ENCODE measurements at places on chromosomes 12 and 14.

GRCh38 chr14:76698631-76699030 is 62.6 kb upstream of the VASH1 start:
- DNase-seq = no peak

GRCh38 chr14:60253649-60254048 is 4.6 kb downstream of the PPM1A start:
- DNase-seq = no peak

DNA sequence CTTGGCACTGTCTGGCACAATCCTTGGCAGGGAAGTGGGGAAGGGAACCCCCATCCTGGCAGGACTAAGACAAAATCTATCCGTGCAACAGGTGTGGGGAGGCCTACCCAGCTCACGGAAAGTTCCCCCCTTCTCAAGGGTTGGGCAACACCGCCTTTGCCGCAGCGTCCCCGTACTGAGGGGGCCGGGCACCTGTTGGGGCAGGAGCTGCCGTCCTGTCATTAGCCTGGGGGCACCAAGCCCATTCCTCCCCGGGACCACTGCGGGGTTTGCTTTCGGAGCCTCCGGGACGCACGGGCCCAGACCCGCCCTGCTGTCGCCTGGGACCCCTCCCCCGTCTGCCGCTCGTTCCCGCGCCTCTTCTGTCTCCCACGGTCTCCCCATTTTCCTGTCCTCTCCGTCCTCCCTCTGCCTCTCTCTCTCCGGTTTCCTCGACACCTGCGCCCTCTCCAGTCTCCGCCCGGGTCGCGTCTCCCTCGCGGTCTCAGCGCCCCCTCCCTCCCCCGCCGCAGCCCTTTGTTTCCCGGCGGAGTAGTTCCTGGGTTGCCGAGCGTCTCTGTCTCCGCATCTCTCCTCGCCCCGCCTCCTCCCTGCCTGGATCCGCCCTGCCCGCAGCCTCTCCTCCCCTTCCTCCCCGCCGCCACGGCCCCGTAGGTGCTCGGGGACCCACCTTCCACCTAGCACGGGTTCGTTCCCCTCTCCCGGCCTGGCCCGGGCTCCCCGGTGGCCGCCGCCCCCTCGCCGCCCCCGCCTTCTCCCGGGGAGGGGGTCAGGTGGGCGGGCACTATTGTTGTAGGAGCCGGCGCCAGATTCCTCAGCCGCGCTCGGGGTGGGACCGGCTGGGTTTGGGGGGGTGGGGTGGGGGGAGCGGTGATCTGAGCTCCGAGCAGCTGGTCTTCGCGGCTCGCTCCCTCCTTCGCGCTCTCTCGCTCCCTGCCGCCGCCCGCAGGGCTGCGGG is at the start of gene CACNB3:
CACNB3 (plus strand) TSS at position 624 of the 958 bp plus-strand sequence. CDS start 434 bp downstream, outside the sequence.
- no peak for DNase-seq

- no peak for DNase-seq
These were observed 16.4 kb downstream of the RNASE2 start for GRCh38 chr14:20971705-20972021.

GRCh38 chr14:39422243-39422642 is 10.0 kb downstream of the FBXO33 start:
- no peak for DNase-seq

DNA sequence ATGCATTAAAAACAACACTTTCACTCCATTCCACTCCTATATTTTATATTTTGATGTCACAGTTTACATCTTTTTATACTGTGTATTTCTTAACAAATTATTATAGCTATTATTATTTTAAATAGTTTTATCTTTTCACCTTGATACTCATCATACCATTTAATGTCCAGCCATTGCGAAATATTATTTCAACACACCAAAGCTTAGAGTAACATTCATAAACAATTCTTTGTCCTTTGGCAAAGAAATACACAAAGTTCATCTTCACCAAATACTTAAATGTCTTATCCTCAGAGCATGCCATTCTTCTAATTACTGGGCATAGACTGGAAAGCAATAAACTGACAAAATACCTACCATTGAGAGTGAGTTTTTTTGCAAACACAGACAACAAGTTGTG is 1963.4 kb upstream of the FLRT2 start:
- DNase-seq = no peak

GRCh38 chr14:68408680-68409079 is 384.2 kb downstream of the ZFP36L1 start:
- no peak for DNase-seq

- no peak for DNase-seq
These were observed 321.0 kb upstream of the RTL1 start for GRCh38 chr14:101224356-101225156.

DNA sequence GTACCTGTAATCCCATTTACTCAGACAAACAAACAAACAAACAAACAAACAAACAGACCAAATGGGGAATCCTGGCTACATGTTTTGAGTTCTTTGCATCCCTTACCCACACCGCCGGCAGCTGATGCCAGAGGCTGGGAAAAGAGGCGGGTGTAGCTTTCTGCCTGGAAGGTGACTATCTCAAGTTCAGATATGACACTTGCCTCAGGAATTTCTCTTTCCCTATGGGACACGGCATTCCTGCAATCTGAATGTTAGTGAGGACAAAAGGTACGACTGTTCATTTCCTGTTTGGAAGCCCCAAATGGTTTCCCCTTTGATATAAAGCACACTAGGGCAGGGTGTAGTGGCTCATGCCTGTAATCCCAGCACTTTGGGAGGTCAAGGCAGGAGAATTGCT is 2.9 kb downstream of the MYL2 start:
- DNase-seq = peak; percentile 49

DNA sequence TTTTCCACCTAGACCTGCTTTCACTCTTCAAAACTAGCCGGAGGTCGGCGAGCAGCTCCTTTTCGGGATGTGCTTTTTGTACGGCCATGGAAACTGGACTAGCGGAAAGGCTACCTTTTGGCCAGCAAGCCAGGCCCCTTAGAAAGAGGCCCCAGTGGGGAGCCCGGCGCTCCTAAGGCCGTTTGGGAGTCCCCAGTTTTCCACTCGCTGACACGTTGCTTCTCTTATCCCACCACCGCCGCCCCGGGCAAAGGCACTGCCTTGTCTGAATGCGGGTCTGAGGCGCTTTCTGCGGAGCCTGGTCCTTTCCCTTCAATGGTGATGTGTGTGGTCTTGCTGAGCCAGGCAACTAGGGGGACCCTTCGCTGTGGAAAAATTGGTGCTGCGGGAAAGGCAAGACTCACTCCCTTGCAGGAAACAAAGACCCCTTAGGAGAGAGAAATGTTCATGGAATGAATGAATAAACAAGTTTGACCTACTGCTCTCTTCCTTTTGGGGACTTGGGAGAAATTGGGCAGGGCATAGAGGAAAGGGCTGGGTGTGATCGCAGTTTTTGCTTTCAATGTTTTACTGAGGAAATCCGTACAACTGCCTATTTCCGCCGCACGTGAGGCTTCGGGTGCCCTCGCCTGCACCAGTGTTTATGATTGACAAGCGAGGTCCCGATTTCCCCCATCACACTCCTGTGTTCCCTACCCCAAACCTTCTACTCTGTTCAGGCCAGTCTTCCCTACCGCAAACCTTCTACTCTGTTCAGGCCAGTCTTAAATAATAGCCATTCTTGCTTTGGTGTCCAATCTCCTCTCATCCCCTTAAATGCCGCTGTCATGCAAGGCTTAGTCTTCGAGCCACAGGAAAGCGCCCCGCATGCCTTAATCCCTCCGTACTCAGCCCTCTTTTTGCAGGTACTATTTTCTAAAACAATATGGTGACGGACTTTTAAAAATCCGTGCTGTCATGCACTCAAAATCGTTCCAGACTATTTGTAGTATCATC is 1.0 kb upstream of the SLC38A2 start:
- no peak for DNase-seq

GRCh38 chr14:60645126-60645741 is 4.0 kb downstream of the SIX1 start:
- no peak for DNase-seq

GRCh38 chr14:32679927-32680612 is 258.6 kb upstream of the NPAS3 start:
- no peak for DNase-seq

DNA sequence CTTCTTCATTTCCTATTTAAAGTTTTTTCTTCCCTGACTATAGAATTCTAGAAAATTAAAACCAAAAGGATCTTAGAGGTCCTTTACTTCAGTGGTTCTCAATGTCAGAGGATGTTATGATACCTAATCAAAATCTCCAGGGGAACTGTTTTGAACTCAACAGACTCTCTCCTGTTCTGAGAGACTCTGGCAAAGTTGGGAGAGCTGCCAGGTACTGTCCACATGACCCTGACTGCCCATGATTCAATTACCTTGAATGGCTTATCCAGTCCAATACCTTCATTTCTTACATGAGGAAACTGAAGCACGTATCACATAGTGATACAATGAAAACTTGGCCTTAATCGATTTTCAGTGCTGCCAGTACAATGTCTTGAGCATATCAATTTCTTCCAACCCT is 16.6 kb downstream of the ALKBH1 start:
- DNase-seq = no peak

DNA sequence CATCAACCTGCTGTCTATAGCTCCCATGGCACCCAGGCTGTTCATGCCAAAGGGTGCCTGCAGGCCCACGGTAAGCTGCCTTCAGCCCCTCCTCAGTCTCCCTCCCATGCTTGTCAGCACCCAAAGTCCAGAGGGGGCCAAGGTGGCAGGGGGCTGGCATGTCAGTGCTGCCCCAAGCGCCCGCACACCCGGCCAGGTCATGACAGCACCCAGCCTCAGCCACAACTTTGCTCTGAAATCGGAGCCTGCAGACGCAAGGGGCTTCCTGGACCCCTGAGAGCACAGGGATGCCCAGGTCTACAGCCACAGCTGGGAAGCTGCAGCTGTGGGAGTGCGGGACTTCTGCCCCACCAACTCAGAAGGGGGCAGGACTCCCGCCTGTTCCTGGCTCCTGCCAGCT is 28.5 kb upstream of the PAPLN start:
- no peak for DNase-seq

All from astrocyte of the cerebellum (primary cell).